CD4-positive, alpha-beta T cell treated with Interleukin-15 for 4 hours (primary cell): ENCODE measurements at places on chromosomes 11 and 22.

DNA sequence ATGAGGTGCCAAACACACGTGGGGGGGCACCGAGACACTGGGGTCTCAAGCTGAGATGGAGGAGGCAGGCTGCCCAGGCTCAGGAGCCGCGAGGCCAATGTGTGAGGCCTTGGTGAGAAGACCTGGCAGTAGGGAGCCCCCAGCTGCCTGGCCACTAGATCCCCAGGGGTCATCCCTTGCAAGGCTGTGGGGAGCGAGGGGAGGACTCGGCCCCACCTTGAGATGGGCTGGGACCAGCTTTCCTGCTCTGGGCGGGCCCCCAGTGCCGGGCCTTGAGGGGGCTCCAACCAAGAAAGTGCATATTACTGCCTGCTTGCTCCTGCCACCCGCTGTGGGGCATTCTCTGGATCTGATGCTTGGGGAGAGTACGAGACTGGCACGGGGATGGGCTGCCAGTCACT lies 107.0 kb downstream of the CTTN start:
- DNase-seq: no peak

DNA sequence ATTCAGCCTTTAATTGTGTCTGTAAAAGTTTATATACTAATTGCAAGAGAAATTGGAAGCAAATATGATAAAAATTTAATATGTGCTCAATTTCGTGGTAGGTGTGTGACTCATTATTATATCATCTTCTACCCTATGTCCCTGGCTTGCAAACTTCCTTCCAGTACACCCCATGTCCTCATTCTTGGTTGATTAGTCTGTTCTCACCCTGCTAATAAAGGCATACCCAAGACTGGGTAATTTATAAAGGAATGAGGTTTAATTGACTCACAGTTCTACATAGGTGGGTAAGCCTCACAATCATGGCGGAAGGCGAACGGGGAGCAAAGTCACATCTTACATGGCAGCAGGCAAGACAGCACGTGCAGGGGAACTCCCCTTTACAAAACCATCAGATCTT lies 11.9 kb downstream of the MRGPRX3 start:
- DNase-seq: no peak

- no peak for DNase-seq
Measured at GRCh38 chr22:39723899-39724351, 153.4 kb downstream of the CACNA1I start.

DNA sequence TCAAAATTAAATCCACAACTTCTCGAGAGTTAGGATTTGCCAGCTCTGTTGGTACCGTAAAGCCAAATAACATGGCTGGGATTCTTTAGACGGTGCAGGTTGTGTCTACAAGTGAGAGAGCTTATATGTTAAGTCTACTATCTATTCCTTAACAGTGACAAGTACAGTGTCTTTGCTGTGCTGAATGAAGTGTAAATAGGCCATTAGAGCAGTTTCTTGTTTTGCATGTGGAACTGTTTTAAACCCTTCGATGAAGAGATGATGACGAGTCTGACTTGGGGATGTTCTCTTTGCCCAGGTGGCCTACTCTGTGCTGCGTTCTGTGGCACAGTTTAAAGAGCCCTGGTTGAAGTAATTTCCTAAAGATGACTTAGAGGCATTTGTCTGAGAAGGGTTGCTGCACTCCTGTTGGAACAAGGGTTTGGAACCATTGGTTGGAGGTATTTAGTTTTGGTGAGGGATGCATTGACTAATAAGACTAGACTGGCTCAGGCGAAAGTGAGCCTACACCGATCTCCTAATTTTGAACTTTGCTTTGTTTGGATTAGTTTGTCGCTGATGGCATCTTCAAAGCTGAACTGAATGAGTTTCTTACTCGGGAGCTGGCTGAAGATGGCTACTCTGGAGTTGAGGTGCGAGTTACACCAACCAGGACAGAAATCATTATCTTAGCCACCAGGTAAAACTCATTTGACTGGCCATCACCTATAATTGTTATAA lies 988 bp downstream of the RPS3 start:
- no peak for DNase-seq

- no peak for DNase-seq
Measured at GRCh38 chr11:61764606-61765260, 12.3 kb downstream of the MYRF start.

DNA sequence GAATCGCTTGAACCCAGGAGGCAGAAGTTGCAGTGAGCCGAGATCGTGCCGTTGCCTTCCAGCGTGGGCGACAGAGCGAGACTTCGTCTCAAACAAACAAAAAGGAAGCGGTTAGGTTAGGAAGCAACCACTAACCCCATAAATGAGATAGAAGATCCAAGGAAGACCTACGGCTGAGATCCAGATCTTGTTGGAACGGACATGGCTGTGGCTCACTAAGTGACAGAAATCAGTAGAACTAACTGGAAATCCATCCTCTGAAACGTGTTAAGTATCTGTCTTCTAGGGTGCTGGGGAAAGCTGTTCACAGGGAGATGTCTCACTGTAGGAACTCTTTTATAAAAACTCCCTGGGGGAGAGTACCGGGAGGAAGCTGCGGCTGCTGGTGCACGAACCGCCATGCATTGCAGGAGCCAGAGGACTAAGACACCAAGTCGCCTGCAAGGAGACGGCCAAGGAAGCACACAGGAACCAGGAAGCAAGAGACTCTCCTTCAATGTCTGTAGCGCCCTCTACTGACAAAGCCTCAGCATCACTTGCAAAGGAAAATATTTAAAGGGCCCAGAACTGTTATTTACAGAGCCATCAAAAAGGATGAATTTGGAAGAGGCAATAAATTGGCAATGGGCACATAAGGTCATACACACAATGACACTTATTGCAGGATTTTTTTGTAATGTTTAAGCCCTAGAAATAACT lies 16.9 kb upstream of the SPTY2D1 start:
- peak; percentile 61 for DNase-seq
